ENCODE measurements at places on chromosomes 6 and 20.

DNA sequence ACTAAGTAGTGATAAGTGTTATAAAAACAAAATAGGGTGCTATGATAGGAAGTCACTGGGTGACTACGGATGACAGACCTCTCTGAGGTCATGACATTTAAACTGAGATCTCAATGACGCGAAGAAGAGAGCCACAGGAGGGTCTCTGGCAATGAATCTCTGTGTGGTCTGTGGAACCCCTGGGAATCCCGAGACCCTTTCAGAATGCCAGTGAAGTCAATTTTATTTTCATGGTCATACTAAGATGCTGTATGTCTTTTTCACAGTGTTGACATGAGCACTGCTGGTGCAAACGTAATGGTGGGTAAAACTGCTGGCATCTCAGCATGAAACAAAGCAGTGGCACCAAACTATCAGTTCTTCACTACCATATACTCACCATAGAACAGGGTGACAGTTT lies 155.0 kb downstream of the GJA10 start:
- DNase-seq: no peak

DNA sequence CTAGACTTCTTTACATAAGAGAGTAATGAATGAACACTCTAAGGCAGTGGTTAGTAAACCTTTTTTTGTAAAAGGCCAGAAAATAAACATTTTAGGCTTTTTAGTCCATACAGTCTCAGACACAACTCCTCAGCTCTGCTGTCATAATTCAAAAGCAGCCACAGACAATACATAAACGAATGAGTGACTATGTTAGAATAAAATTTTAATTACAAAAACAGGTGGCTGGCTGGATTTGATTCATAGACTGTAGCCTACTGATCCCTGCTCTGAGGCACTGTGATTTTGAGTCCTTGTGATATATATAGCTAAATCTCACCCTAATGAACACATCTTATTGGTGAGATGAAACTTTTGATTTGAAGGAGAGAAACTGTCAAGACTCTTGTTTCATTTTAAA lies 155.1 kb downstream of the AIG1 start:
- DNase-seq: no peak

GRCh38 chr6:132464538-132465256 lies 48.2 kb downstream of the STX7 start:
- DNase-seq: no peak

DNA sequence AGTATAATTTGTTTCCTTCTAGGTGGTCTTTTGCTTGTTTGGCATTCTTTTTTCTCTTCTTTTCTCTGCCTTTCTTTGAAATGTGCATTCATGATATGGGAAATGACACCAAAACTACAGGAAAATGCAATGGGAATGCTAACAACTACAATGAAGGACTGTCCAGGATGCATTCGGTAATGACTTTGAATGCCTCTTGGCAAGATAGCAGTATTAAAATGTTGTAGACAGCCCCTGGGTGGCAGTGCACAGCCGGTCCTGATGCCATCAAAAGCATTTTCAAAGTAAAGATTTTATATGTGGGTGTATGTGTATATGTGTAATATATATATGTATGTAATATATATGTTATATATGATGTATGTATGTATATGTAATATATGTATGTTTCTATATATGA lies 218.8 kb upstream of the MMS22L start:
- DNase-seq: no peak

DNA sequence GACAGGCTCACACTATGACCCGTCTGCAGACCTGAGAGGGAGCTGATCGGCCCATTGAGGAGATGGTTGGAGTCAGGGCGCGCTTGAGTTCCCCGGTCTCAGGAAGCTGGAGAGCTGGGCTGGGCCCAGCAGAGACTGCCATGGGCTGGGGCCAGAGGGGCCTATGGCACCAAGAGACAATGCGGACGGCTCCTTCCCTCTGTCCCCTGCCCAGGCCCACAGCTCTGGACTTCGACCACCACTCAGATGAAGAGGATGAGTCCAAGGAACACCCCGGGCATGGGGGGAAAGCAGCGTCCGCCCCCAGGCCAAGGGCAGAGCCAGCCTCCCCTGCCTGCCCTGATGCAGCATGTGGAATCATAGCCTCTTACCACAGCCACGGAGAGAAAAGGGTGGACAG lies 40.2 kb upstream of the PHACTR3 start:
- DNase-seq: no peak

DNA sequence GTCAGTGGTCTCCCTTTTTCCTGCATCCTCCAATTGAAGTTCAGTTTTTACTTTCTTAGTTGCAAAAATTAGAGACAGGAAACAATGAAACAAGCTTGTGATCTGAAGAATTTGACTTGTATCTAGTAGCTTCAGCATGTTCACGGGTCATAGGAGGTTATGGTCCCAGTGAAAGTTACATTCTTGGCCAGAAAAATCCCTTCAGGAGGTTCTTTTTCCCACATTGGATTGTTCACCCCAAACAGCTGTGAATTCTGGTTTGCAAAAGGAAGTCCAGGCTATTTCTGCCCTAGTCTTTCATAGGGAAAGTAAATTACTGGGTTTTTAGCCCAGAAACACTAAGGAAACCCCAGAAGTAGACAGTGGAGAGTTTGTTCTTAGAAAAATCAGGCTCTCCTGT lies 8.1 kb downstream of the ANKS1A start:
- no peak for DNase-seq

GRCh38 chr6:122803171-122803661 lies 14.2 kb downstream of the SMPDL3A start:
- DNase-seq: no peak

- DNase-seq: no peak
These were observed 21.6 kb upstream of the ZBTB2 start for GRCh38 chr6:151412909-151413308.

DNA sequence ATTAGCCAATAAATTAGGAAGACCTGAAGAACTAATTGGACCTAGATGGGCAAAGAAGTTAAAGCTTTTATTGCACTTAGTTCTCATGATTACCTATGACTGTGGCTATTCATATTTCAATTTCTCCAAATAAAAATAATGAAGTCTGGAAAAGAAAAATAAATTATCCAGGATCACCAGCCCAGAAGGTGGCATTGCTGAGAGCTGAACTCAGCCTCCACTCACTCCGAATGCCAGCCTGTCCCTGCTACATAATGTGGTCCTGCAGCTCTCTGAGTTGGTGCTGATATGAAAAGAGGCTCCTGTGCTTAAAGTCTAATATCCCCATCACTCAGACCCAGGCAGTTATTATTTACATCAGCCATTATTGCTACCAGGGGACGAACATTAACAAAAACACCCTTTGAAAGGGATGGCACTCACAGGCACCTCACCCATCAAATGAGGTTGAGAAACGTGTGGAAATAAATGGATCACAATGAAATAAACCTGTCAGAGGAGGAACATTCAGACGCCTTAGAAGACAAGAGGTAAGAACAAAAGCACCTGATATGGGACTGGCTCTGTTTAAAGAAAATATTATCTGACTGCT lies 649.7 kb upstream of the CHD6 start:
- no peak for DNase-seq

GRCh38 chr6:92297101-92297500 lies 1122.3 kb downstream of the EPHA7 start:
- DNase-seq: no peak

DNA sequence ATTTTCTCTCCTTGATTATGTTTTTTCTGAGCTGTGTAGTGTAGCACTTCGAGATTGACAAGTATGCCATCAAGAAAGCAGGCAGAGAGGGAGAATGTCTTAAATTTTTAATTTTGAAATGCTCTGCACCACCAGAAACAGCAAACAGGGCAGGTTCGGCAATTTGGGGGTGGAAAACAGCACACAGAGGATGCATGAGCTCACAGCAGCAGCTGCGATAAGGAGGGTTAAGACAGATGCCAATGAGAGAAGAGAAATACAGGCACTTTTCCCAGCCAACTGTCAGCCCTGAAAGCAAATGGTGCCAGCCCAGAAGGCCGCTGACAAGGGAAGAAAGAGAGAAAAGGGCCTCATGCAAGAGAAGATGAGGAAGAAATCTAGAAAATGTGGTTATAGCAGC lies 15.1 kb upstream of the SNRPB2 start:
- DNase-seq: no peak

Data from activated CD4-positive, CD25-positive, alpha-beta regulatory T cell (primary cell).